ENCODE measurements at places on chromosomes 6 and 20.

DNA sequence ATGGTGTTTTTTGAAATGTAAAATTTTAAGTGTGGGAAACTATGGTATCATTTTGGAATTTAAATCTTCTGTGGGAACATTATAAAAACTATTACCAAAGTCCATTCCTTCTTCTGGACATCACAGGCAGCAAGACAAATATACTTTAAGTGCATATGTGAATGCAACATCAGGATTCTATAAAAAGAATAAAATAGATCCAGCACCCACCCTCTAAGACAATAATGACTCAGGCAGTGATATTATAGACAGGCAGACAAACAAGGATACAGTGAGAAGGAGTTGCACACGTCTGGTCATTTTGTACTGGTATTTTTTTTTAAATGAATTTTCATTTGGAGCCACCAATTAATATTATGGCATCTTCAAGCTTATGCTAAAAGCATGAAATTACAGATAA, 21.1 kb upstream of the NEDD9 start:
- DNase-seq: no peak

DNA sequence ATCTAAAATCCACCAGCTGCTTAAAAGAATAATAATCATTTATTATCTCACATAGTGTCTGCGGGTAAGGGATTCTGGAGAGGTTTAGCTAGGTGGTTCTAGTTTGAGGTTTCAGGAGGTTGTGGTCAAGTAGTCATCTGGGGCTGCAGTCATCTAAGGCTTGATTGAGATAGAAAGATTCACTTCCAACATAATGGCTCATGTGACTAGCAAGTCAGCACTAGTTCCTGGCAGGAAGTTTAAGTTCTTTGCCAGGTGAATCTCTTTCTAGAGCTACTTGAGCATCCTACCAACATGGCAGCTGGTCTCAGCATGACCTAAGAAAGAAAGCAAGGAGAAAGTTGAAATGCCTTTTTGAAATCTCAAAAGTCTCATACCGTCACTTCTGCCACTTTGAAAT, 128.8 kb downstream of the EDN1 start:
- no peak for DNase-seq

DNA sequence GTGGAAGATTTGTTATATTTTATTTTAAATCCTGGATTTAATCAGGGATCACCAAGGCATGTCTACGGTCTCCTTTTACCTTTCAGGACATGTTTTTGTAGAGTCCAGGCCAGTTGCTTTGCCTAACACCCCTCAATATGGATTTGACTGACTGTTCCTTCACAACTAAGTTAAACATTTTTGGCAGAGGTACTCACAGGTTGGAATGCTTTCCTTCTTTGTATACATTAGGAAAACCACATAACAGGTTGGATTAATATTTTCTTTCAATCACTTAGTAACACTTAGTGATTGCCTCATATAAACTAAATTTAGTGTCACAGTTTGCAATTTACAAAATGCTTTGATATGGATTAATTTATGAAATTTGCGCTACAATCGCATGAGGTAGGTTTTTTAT, 64.5 kb downstream of the IPCEF1 start:
- no peak for DNase-seq

- no peak for DNase-seq
Measured at GRCh38 chr6:72724545-72724944, 102.7 kb downstream of the KCNQ5 start.

DNA sequence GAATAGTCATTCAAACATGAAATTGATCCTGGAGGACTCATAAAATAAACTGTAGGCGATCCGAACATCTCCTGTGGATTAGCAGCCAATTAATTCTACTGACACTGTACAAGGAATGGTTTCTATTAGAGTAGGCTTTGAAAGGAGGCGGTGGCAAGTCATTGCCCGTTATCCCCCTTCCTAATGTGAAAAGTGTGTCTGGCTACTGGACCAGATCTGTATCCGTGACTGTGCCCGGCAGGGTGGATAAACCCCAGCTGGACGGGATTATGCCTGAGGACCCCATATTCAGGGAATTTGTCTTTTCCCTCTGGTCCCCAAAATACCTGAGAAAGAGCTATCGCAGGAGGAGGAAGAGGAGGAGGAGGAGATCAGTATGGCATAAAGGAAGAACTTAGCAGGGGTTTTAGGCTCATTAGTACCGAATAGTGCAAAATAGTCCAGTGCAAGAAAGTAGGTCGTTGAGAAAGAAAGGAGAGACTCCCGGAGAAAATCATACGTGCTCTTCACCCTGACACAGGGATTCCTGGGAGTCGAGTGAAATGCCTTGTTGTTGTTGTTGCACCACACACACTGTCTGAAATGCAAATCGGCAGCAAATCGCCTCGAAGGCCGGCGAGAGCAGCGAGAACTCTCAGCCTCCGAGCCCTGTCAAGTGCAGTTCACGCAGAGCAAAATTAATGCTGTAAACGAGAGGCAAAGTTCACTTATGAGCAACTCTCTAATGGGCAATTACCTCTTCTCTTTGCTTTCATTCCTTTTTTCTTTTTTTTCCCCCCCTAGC, 178.9 kb upstream of the ARID1B start:
- no peak for DNase-seq

GRCh38 chr6:169034516-169035167, 219.0 kb downstream of the THBS2 start:
- DNase-seq: no peak

DNA sequence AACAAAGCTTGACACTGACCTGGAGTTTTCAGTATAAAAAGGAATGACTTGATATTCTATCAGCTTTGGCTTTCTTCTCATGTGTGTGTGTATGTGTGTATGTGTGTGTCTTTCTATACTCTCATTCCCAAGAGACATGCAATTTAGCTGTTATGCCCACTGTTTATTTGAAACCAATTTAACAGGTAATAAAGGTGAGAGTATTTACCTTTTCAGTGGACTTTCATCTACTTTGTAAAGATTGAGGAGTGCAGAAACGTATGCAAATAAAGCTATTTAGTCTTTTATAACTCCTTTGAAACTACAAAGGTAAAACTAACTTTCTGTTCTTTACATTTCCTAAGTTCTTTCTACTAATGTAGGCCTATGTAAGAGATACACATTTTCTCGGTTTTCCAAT, 103.5 kb upstream of the HS3ST5 start:
- DNase-seq: no peak

DNA sequence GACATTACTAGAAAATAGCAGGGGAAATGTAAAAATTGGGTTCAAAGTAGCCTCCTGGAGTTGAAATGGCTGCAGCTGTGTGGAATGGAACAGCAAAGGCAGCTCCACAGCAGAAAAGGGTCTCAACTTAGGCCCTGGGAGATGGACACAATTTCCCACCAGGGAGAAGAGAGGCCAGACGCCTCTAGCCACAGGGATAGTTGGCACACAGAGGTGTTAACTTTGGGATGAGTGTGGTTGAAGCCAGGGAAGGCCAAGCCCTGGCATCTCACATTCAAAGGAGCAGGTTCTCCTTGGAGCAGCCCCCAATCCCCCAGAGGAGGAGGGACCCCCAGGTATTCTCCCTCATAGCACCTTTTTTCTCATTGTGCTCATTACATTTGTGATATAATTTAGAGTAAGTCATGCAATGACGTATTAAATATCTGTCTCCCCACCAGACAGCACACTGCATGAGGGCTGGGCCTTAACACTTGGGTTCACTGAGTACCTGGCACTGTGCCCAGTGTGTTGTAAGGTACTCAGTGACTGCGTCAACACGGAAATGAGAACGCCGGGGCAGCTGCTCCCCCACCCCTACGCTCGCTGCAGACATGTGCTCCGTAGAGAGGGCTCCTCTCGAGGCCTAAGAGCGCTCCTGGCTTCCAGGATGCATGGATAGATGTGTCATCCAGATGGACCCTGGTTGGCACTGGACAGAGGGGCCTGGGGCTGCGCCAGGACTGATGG, 76.0 kb upstream of the CD93 start:
- no peak for DNase-seq

DNA sequence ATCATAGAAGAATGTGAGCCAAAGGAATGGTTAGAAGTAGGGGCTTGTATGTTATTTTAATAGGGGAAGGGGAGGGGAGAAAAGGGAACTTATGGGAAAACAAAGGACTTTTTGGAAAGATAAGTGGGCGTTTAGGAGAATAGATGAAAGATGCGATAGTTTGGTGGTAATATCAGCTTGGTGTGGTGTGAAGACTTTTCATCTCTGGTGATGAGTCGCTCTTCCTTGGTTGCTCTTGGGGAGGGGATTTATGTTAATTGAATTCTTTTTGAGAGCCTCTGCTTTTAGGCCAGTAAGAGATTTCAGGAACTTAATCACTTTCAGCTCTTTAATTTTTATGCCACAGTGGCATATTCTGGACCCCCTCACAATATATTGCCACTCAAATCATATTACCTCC, 10.8 kb downstream of the HECA start:
- DNase-seq: no peak

- no peak for DNase-seq
Measured at GRCh38 chr6:162770955-162771354, 43.2 kb downstream of the PACRG start.

GRCh38 chr6:49565855-49566254, 15.4 kb downstream of the C6orf141 start:
- DNase-seq: no peak

- no peak for DNase-seq
Measured at GRCh38 chr6:93079061-93079460, 340.3 kb downstream of the EPHA7 start.

GRCh38 chr6:126034656-126035055, 48.3 kb downstream of the TRMT11 start:
- no peak for DNase-seq

DNA sequence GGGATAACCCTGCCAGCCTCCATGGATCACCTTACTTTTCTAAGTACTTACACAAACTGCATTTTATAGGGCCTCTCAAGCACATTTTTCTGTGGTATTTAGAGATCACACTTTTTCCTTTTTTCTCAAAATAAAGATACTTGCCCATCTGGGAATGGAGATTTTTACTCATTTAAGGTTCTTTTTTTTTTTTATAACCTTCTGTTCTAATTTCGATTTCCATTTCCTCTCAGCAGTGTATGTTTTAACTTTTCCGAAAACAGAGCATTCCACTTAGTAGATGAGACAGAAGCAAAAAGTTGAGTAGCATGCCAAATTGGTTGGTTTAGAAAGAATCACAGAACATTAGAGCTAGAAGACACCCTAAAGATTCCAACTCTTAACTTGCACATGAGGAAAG, 214.3 kb downstream of the ARHGAP18 start:
- DNase-seq: no peak

- DNase-seq: no peak
Measured at GRCh38 chr6:17012421-17013225, 89.2 kb upstream of the STMND1 start.

DNA sequence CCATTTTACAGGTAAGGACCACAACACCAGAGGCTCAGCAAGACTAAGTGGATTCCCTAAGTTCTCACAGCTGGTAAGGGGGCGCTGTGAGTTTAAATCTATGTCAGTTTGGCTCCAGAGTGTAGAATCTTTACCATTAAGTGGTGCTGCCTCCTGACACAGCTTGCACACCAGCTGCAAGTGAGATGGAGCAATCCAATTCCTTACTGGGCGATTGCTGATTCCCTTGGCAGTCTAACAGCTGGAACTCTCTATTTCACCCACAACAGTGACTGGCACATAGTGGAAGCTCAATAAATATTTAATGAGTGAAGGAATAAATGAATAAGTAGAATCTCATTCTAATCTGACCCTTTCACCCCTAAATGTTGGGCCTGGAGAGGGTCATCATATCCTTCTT, 176.7 kb downstream of the CLIC5 start:
- DNase-seq: no peak

DNA sequence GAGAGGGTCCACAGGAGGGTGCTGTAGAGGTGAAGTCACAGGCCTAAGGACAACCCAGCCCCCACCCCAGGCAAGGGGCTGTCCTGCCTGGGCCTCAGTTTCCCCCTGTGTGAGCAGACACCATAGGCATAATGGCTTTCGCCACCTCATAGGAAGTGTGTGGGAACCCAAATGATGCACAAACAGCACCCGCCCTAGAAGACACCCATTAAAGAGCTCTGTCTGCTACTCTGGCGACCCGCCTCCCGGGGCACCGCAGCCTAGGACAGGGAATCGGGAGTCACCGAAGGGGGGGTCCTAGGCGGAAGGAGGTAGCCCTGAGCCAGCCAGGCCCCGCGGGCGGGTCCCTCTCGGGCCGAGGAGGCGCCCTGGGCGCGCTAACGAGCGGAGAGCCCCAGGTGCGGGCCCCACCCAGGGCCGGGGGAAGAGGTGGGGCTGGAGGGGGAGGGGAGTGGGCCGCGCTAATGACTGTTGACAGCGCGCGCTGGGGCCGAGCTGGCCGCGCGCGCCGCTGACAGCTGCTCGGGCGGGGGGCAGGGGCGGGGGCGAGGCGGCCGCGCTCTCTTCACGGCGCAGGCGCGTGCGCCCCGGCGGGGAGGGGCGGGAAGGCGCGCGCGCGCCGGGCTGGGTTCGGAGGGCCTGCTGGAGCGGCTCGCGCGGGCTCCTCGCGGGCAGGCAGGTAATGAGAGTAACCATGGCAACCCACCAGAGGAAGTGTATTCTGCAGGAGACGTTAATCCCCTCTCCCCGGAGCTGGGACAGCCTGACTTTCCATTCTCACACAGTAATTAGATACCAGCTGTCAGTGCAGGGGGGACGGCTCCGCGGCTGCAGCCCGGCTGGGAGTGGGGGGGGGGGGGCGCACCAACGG, 48.9 kb downstream of the NOL4L start:
- peak; percentile 68 for DNase-seq

- no peak for DNase-seq
Measured at GRCh38 chr6:85124472-85125354, 325.2 kb upstream of the NT5E start.
